ENCODE measurements at places on chromosomes 1 and 21. TPM values are rescaled to one million over a fixed set of nuclear protein-coding genes. Genes with fewer than 3 reads are reported as not detected.

RAB3B gene
- 0.32 TPM for total RNA-seq

ORC1 gene
- 4.8 TPM for total RNA-seq

SLAMF9 gene
- not detected for total RNA-seq

GPR89A gene
- 31.5 TPM for total RNA-seq

FLG2 gene
- not detected for total RNA-seq

IGSF9 gene
- not detected for total RNA-seq

PLCH2 gene
- total RNA-seq: 0.06 TPM

C4BPA gene
- not detected for total RNA-seq
